ENCODE measurements at places on chromosomes 2 and 18. TPM values are rescaled to one million over a fixed set of nuclear protein-coding genes. Genes with fewer than 3 reads are reported as not detected.

The GNAL gene
- 0.26 TPM for total RNA-seq

The AGPS gene
- total RNA-seq = 29.7 TPM

The NFATC1 gene
- 64.3 TPM for total RNA-seq

The EML6 gene
- 1.8 TPM for total RNA-seq

The MSTN gene
- not detected for total RNA-seq

The MC2R gene
- total RNA-seq = not detected

The KATNAL2 gene
- total RNA-seq = 0.94 TPM

The TXNDC2 gene
- not detected for total RNA-seq

The GALNT14 gene
- 0.32 TPM for total RNA-seq

The SULT1C2 gene
- 0.23 TPM for total RNA-seq

The ANKRD30B gene
- total RNA-seq = not detected

The LCT gene
- total RNA-seq = 0.06 TPM

The ABCB6 gene
- 10.7 TPM for total RNA-seq

The RALBP1 gene
- 44.9 TPM for total RNA-seq

The CABLES1 gene
- total RNA-seq = not detected

The LIPG gene
- total RNA-seq = not detected

The MREG gene
- 7.4 TPM for total RNA-seq

The ASPRV1 gene
- 2.3 TPM for total RNA-seq

The GRB14 gene
- total RNA-seq = not detected

The RBKS gene
- 1.2 TPM for total RNA-seq

The CFAP65 gene
- total RNA-seq = not detected

The NOL4 gene
- total RNA-seq = not detected

The C2orf78 gene
- not detected for total RNA-seq

The EPB41L3 gene
- 3.2 TPM for total RNA-seq

The CXCR4 gene
- 306 TPM for total RNA-seq

The AKAIN1 gene
- total RNA-seq = not detected

The POTEJ gene
- not detected for total RNA-seq

The GPBAR1 gene
- 1.0 TPM for total RNA-seq

The IL36RN gene
- total RNA-seq = not detected

The MATN3 gene
- total RNA-seq = not detected

The TGOLN2 gene
- 195 TPM for total RNA-seq

The PTPRM gene
- 20.1 TPM for total RNA-seq

The SERPINB11 gene
- total RNA-seq = not detected

The HDLBP gene
- 166 TPM for total RNA-seq

The TOGARAM2 gene
- 2.7 TPM for total RNA-seq

The ZC3H15 gene
- total RNA-seq = 60.2 TPM

The DSG4 gene
- not detected for total RNA-seq

The SPC25 gene
- total RNA-seq = 0.33 TPM

The RAD51AP2 gene
- total RNA-seq = not detected

The SERPINB5 gene
- not detected for total RNA-seq

The DIPK1C gene
- total RNA-seq = not detected

The POLR1B gene
- 31.3 TPM for total RNA-seq

The HOXD12 gene
- total RNA-seq = not detected

The SLC14A1 gene
- 3.6 TPM for total RNA-seq

The MFSD2B gene
- total RNA-seq = not detected

The SLC30A3 gene
- not detected for total RNA-seq

The HSPE1 gene
- total RNA-seq = 52.4 TPM

The LRRTM4 gene
- total RNA-seq = not detected

The TTN gene
- total RNA-seq = 8.6 TPM

The ADI1 gene
- 32.3 TPM for total RNA-seq

The KHK gene
- total RNA-seq = 8.6 TPM

The SMIM21 gene
- total RNA-seq = not detected

The FAHD2A gene
- 30.7 TPM for total RNA-seq

The ARHGAP15 gene
- 218 TPM for total RNA-seq

The EGR4 gene
- total RNA-seq = not detected

All from CD4-positive, alpha-beta memory T cell (primary cell).